ENCODE measurements at places on chromosomes 5 and 9. TPM values are rescaled to one million over a fixed set of nuclear protein-coding genes. Genes with fewer than 3 reads are reported as not detected.

LCN1 gene
- 0.20 TPM for total RNA-seq

PCDHA1 gene
- 0.29 TPM for total RNA-seq

C5orf46 gene
- total RNA-seq = not detected

ENDOG gene
- total RNA-seq = 34.2 TPM

ZNF484 gene
- total RNA-seq = 2.5 TPM

SKIC3 gene
- 24.5 TPM for total RNA-seq

DAB2IP gene
- 12.6 TPM for total RNA-seq

RGP1 gene
- 16.3 TPM for total RNA-seq

PTGES2 gene
- 93.8 TPM for total RNA-seq

UBLCP1 gene
- total RNA-seq = 33.5 TPM

PTRH1 gene
- 12.5 TPM for total RNA-seq

PCDHB4 gene
- 0.07 TPM for total RNA-seq

C9orf50 gene
- not detected for total RNA-seq

ADAMTS13 gene
- total RNA-seq = 0.60 TPM

LURAP1L gene
- total RNA-seq = 28.7 TPM

PCDHGA3 gene
- total RNA-seq = not detected

TPRN gene
- total RNA-seq = 11.0 TPM

RNF183 gene
- total RNA-seq = not detected

PCDHA11 gene
- total RNA-seq = 0.29 TPM

TLX3 gene
- not detected for total RNA-seq

FANCG gene
- 35.0 TPM for total RNA-seq
